ENCODE measurements at places on chromosomes 12 and 14. TPM values are rescaled to one million over a fixed set of nuclear protein-coding genes. Genes with fewer than 3 reads are reported as not detected.

DNA sequence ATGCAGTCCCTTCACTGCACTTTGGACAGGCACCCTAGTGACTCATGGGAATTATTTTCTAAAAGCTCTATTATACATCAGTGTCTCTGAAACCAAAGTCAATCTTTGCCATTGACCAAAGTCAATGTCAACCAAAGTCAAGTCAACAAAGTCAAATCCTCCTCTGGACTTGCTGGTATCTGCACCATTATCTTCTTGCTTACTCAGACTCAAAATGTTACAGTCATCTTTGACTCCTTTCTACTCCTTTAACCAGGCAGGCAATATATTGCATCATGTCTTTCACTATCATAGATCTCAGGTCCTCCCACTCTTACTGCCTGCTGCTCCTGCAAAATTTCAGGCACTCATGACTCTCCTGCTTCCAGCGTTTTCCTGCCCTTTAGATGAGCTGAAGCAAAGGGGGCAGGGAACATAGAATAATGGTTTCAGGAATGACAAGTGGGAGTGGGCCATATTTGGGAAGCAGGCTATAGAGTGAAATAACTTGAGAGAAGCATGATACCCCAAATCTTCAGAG lies 39.2 kb downstream of the IGF1 start:
- H3K36me3 ChIP-seq: no peaks in the 10 kb centered on the region
- no peak overlapping the region for H3K4me3 ChIP-seq
- H3K27me3 ChIP-seq: no peaks in the 10 kb centered on the region
- no peak for DNase-seq
- no peak overlapping the region for H3K27ac ChIP-seq

DNA sequence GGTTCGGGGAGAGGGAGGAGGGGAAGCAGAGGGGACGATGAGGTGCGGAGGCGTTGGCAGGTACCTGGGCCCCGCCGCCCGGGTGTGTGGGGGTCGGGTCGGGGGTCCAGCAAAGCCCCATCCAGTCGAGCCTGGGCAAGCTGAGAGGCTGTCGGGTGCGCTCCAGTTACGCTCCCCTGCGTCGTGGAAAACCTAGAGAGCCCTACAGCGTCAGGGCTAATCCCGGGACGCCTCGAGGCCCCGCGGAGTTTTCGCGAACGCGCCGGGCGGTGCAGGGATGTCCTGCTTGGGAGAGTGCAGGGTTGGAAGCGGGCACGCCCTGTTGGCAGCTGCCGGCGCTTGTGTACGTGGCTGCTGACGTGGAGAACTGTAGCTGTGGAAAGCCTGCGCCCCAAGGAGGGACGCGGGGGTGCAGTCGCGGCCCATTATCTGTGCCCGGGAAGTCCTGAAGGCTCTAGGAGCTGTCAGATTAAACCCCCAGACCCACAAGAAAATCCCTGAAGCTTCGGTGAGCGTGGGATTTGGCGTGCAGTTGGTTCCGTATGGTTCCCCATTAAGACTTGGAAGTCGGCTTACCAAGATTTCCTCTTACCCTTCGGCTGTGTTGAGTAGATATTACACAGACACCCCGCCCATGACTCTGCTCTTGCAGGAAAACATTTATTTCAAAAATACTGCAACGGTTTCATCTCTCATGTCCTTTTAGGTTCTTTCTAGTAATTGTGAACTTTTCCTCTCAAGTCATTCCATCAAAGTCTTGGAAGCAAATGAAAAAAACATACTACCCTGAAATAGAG lies 11.3 kb upstream of the SLC38A2 start:
- peak overlapping the region; percentile 98 for H3K27ac ChIP-seq
- peak overlapping the region; percentile 68 for H3K4me3 ChIP-seq
- H3K4me1 ChIP-seq: peaks cover 56% of the 10 kb centered on the region
- no peaks in the 10 kb centered on the region for H3K36me3 ChIP-seq

DNA sequence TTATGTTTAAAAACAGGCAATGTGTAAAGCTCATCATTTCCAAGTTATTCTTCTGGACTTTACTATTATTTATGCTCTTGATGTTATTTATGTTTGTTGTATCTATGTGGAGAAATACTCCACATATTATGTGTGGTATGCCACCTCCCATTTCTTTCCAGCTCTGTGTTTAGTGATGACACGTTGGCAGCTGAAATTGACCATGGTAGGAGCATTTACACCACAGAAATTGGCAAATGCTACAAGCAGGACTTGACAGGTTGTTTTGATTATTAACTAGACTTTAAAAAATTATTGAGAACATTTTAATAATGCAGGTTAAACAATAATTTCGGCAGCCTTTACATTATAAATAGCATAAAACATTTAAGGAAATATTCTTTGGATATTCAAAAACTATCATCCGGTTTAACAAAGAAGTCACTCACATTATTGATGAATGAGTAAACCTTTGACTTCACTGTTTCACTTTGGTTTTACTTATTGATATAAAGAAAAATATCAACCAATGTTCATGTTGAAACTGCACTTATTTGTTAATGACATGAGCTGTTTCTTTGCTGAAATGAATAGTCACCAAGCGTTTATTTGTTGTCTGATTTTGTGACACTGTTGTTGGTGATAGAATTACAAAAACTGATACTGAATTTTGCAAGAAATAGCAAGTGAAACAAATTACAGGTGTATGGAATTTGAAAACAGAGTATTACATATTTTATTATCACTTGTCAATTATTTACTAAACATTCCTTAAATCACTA lies 76.8 kb downstream of the HMGA2 start:
- H3K4me3 ChIP-seq: no peak overlapping the region
- no peaks in the 10 kb centered on the region for H3K27me3 ChIP-seq
- H3K27ac ChIP-seq: no peak overlapping the region
- H3K4me1 ChIP-seq: no peaks in the 10 kb centered on the region

The IL31 gene
- total RNA-seq: not detected
